ENCODE measurements at places on chromosomes 7 and 10.

- DNase-seq = no peak
These were observed 47.1 kb upstream of the UCN3 start for GRCh38 chr10:5317547-5318107.

DNA sequence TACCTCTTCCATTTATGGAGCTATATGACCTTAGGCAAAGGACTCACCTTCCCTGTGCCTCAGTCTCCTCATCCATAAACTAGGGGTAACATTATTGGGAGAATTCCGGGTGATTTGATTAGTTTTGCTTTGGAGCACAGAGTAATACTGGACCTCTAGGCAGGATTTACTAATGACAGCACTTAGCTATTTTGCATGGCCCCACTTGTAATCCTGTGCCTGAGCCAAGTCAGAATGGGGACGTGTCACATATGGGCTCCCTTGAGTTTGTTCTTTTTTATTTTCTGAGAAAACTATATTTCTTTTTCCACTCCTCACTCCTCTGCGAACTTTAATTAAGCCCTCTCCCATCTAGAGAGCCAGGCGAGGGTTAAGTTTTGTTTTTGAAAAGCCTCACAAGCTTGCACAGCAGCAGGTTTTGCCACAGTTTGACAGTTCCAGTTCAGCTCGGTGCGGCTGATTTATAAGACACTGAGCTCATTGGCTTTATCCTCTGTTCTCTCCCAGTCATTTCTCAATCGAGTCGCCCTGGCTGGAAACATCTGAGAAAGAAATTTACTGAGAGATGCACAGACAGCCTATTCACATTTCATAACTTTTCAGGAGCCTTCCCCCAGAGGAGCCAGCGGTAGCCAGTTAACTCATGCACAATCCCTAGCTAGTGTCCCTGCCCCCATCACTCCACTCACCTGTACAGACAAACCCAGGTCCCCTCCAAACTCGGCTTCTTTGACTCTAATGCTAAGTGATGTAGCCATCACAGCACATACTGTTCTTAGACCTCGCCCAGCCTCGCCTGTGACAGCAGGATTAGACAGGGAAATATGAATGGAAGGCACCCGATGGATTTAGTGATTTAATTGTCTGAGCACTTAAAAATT, 441.9 kb upstream of the NPVF start:
- DNase-seq = no peak

GRCh38 chr7:156157409-156158012, 345.2 kb upstream of the SHH start:
- DNase-seq = no peak

GRCh38 chr10:76397181-76398042, 966.0 kb downstream of the LRMDA start:
- no peak for DNase-seq
